Stimulated activated CD8-positive, alpha-beta memory T cell treated with anti-CD3 and anti-CD28 coated beads, Interleukin-12 subunit alpha, Interleukin-12 subunit beta, amount 100 ng/mL, for 4 hours (primary cell): ENCODE measurements at places on chromosomes 13 and 19.

GRCh38 chr13:110354123-110354627, 47.1 kb downstream of the COL4A2 start:
- no peak for DNase-seq

- no peak for DNase-seq
These were observed 14.5 kb downstream of the MED25 start for GRCh38 chr19:49832556-49832955.

DNA sequence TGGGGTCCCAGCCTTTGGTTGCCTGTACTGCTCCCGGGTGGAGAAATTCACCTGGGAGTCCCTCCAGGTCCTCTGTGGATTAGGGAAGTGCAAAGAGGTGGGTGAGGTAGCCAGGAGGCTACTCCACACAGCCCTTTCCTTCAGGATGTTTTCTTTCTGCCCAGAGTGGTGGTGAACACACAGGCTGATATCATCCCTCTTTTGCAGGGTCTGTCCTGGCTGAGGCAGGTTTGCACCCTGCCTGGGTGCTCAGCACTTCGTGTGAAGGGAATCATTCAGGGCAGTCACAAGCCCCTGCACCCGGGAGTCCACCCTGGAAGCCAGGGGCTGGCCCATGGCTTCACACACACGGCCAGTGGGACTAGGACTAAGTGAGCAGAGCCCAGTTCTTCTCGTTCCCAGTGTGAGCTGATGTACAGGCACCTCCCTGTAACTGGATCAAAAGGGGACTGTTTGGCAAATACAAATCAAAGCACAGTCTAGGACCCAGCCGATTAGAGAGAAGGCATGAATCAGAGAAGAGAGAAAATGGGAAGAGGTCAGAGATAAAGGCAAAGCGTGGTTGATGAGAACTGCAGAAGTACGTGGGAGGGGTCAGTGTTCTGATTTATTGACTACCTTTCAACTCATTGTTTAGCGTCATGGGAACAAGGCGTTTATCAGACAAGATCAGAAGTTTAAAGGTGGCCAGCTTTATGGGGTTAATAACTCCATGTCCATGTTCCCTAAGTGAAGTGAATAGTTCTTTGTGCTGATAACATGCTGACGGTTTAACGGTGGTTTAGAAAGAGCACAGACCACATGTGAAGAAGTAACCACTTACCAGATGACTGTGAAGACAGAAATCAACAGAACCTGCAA, 30.4 kb upstream of the SPATA13 start:
- no peak for DNase-seq

GRCh38 chr13:23794267-23795161, 94.7 kb downstream of the MIPEP start:
- DNase-seq: no peak

DNA sequence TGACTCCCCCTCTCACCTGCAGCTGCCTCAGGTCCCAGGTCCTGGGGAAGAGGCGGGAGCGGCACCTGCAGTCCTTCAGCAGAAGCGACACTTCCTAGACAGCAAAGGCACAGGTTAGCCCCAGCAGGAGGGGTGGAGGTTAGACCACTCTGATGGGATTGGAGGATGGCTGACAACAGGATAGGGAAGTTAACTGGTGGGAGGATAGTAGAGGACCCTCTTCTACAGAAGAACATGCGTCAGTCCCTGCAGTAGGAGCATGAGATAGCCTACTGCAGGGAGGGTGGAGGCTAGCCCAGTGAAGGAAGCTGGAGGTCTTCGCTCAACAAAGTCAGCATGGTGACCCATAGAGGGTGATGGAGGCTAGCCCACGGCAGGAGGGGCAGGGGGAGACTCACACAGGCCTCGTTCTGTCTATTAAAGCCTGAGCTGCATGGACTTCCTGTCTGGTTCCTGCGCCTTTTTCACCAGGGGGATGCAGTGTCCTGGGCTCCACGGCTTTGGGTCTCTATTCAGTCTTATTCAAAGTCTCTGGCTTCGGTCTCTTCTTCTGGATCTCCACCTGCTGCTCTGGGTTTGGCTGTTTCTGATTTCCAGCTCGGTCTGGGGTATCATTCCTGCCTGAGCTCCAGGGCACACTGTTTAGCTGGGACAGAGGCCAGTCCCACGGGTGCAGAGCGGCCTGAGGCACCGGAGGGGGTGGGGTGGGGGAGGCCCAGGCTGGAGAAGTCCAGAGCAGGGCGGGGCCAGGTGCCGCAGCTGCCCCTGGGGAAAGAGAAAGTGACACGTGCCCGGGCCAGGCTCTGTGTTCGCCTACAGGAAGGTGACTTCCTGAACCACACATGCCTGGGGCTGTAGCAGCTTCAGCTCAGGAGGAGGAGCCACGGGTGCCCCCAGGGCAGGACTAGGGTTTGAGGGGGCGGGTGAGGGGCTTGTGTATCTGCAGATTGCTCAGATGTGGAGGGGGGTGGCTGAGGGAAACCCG, 7.3 kb downstream of the IFNL3 start:
- DNase-seq: no peak

- no peak for DNase-seq
These were observed 12.9 kb downstream of the DPF1 start for GRCh38 chr19:38211151-38211591.

DNA sequence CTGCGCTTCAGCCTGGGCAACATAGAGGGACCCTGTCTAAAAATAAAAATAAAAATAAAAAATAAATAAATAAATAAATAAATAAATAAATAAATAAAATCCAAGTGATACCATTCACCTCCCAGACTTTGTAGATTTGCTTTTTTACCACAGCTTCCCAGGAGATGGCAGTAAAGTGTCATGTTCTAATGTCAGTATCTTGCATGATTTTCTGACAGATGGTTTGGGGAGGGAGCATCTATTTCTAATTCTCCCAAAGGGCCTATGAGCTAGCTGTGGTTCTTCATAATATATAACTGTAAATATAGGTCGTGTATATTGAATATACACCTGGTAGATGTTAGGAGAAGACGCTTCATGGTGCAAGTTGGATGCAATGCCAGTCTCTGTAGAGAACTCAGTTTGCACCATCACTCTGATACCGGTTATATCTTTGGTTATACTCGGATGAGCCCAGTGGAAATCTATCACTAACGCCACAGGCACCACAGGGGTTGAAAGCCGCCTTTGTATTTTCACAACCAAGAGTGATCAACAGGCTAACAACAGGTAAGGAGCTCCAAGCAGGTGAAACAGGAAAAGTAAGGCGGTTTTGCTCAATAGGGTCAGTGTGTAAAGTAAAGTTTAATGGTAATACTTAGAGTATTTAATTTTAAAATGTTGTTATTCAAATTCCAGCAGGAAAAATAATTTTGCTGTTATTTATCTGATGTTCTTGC, 13.9 kb downstream of the APLP1 start:
- no peak for DNase-seq

DNA sequence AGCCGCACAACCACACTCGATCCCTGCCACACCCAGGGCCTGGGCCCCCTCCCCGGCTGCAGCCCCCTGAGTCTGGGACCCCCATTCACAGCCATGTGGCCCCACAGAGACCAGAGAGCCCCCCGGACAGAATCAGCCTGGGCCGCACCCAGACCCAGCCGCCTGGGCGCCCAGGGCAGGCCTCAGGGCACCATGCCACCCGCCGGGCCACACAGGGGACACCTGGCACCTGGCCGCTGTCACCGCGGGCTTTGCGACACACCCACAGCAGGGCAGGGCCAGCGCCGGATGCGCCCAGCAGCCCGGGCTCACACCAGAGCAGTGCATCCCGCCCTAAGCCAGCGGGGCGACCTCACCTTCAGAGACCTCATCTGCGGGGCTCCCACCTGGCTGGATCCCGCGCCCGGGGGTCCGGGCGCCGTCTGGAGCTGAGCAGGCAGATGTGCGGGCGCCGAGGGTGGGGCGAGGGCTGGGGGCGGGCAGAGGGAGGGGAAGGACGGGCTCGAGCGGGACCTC, 443 bp downstream of the TBXA2R start:
- no peak for DNase-seq

GRCh38 chr19:9857920-9858746, 23.0 kb downstream of the PIN1 start:
- DNase-seq: no peak
